Vagina (tissue), 2 donors: ENCODE measurements at places on chromosomes 7 and 10. TPM values are rescaled to one million over a fixed set of nuclear protein-coding genes. Genes with fewer than 3 reads are reported as not detected.

The GRID2IP gene
- total RNA-seq: not detected

The TSPAN12 gene
- 9.6 TPM for total RNA-seq

DNA sequence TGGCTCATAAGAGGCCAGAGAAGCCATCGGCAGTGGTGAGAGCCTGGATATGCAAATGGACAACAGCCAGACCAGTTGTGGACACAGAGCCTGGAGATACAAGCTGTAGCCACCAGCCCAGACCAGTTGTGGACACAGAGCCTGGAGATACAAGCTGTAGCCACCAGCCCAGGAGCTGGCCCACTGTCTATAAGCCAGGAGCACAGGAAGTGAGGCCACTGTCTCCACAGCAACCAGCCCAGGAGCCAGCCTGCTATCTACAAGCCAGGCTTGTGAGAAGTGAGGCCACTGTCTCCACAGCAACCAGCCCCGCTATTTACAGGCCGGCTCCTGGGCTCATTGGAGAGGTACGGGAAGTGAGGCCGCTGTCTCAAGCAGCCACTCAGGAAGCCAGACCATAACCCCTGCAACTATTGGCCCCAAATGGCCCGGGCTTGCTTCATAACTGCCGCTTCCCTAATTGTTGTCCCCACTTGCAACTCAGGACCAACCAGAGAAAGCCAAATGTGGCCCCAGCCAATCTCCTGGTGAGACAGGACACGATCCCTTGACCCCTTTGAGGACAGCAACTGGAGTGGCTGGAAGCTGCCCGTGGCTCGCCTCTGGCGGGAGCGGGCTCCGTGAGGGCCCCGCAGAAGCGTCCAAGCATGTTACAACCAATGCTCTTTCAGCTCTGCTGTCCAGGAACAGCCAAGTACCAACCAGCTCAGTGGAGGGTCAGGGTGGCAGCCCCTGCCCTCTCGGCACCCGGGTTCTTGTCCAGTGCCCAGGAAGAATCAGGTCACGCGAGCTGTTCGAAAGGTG, 44.1 kb upstream of the CNPY1 start:
- H3K4me1 ChIP-seq: peaks cover 1% of the 10 kb centered on the region
- no peak for DNase-seq
- H3K27me3 ChIP-seq: no peaks in the 10 kb centered on the region
- no peaks in the 10 kb centered on the region for H3K36me3 ChIP-seq
- no peak overlapping the region for H3K4me3 ChIP-seq

The SEPTIN7 gene
- 151 TPM for total RNA-seq

The PRSS1 gene
- total RNA-seq: not detected

DNA sequence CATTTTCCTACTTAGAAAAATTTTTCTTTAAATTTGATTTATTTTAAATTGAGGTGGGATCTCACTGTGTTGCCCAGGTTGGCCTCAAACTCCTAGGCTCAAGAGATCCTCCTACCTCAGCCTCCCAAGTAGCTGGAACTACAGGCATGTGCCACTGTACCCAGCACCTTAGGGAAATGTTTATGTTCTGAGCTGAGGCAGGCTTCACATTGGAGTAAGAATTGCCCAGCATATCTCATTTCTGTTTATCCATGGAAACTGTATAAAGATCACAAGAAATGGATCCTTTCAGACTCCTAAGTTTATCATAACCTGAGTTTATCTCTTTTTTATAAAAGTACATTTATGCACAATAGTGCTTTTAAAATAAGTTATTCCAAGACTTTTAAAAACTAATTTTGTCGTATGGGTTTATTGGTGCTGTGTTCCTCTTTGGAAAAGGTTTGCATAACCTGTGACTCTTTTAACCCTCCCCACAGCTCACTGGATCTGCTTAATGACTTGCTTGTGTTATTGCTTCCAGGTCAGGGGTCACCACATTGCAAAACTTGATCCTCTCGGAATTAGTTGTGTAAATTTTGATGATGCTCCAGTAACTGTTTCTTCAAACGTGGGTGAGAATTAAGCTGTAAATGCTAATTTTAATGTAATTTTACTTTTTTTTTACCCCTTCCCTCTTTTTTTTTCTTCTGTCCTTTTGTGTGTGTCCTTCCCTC, 40.7 kb downstream of the OGDH start:
- H3K4me1 ChIP-seq: no peaks in the 10 kb centered on the region
- no peak for DNase-seq
- H3K4me3 ChIP-seq: no peak overlapping the region

DNA sequence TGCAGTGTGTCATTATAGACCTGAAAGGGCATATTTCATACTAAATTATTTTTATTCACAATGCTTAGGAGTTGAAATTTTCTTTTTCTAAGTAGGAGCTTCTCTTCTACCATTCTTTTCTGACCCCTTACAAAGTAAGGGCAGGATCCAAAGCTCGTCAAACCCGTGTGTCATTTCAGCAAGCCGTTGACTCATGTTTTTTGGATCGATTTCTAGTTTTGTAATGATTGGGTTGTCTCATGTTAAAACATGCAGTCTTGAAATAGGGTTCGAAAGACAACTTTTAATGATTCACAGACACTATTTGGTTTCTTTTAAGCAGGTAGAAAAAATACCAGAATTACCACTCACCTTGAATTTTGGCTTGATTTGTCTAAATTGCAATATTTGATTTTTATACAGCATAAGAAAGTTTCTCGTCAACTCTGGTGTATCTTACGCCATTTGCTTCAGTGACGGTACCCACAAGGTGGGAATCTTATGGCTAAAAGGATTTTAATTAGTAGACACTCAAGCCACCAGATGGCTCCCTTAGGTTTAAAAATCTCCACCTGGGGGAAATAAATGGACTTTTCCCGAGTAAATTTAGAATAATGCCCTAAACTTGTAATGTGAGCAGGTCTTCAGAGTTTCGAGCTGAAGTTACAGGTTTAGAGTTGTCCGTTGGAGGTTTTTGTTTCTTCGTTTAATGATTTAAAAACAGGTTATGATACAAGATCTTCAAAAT, 283.4 kb downstream of the CCDC3 start:
- H3K4me1 ChIP-seq: peaks cover 24% of the 10 kb centered on the region
- H3K36me3 ChIP-seq: no peaks in the 10 kb centered on the region
- no peak overlapping the region for H3K4me3 ChIP-seq
- no peak overlapping the region for H3K27ac ChIP-seq

The BAMBI gene
- 10.8 TPM for total RNA-seq

- peaks cover 40% of the 10 kb centered on the region for H3K4me1 ChIP-seq
- no peaks in the 10 kb centered on the region for H3K27me3 ChIP-seq
- no peak overlapping the region for H3K27ac ChIP-seq
- no peak for DNase-seq
These were observed 2.4 kb upstream of the EGR2 start for GRCh38 chr10:62818426-62819011.
